ENCODE measurements at places on chromosomes 4 and X.

- DNase-seq = no peak
Measured at GRCh38 chr4:142348613-142349021, 497.5 kb downstream of the INPP4B start.

DNA sequence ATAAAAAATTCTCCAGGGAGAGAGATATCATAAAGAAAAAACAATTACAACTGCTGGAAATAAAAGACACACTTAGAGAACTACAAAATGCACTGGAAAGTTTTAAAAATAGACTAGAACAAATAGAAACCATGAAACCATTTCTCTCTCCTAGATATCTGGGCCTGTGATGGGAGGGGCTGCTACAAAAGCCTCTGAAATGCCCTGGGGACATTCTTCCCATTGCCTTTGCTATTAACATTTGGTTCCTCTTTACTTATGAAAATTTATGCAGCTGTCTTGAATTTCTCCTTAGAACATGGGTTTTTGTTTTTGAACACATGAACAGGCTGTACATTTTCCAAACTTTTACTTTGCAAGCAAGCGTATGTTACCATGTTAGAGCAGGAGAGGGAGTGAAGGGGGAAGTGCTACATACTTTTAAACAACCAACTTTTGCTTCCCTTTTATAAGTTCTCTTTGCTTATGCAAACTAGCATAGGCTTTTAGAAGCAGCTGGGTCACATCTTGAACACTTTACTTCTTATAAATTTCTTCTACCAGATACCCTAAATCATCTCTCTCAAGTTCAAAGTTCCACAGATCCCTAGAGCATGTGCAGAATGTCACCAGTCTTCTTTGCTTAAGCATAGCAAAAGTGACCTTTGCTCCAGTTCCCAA lies 47.9 kb upstream of the PACRGL start:
- DNase-seq = no peak

GRCh38 chr4:171390626-171391025 lies 422.6 kb upstream of the GALNTL6 start:
- DNase-seq = no peak

GRCh38 chrX:103637604-103638338 lies 9.0 kb downstream of the TCEAL1 start:
- no peak for DNase-seq

- DNase-seq = no peak
Measured at GRCh38 chrX:104282166-104282725, 27.5 kb upstream of the ESX1 start.

DNA sequence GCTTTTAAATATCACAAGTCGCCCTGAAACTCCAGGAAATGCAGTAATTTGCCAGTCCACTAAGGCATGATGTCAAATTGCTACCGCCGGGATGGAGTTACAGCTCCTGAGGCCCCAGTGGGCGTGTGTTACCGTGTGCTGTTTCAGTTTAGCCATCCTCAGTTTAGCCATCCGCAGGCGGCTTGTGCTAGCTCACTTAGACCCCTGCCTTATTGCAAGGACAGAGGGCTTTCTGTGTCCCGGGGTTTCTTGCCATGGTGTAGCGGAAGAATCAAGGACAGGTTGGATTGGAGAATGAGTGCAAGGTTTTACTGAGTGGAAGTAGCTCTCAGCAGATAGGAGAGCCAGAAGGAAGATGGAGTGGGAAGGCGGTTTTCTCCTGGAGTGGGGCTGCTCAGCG lies 33.8 kb upstream of the LRBA start:
- DNase-seq = no peak

- no peak for DNase-seq
Measured at GRCh38 chr4:186249785-186250754, 15.9 kb upstream of the F11 start.

DNA sequence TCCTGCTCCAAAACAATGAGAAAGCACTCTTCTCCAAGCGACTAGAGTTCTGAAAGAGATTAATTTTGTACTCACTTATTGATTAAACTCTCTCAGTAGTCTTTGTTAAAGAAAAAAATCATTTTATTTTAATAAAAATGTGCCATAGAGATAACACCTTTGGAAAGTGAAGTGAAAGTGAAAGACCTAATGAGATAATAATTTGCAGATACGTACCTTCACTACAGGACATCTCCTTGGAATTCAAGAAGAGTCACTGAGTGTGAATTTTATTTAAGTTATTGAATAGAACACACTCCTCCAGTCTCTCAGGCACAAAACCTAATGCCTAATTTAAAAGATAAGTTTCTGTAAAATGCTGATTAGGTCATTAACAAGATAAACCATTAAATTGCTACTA lies 1070.6 kb upstream of the GRID2 start:
- no peak for DNase-seq

DNA sequence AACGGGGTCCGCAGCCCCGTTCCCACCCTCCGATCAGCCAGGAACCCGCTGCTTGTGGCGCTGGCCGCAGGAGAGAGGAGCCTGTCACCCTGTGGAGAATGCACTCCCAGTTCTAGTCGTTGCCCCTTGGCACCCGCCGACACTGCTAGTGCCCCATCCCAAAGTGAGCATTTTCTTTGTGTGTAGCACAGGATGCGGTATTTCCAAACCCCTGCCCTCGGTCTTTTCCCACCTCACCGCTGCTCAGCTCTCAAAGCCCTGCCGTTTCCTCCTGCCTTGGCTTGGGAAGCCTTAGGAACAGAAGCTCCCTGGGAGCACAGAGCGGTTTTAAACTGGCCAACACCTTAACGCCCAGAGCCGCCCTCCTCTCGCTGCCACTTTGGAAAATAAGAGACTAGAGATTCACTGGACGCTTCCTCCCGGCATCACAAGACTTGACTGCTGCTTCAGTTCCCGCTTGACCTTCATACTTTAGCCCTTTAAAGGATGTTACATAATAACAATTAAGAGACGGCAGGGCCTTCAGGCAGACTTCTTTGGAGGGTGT lies 772 bp downstream of the CYP4V2 start:
- peak; percentile 11 for DNase-seq

DNA sequence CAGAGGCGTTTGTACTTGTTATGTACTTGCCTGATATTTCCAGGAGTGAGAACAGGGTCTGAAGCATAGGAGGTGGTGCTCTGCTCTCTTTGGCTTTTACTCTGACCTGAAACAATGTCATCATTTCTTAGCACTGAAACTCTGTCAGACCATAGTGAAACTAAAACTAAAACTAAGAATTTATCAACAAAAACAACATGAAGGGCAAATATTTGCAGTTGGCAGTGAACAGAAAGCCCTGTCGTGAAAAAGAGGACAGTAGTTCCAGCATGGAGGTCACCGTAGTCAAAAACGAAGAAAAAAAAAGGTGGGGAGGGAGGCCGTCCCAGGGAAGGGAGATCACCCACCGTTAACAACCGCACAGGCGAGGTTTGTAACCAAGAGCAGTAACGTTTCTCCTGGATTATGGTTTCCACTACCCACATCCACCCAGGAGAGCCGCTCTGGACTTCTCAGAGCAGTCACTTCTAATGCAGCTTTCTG lies 97.5 kb downstream of the ANK2 start:
- DNase-seq = no peak

DNA sequence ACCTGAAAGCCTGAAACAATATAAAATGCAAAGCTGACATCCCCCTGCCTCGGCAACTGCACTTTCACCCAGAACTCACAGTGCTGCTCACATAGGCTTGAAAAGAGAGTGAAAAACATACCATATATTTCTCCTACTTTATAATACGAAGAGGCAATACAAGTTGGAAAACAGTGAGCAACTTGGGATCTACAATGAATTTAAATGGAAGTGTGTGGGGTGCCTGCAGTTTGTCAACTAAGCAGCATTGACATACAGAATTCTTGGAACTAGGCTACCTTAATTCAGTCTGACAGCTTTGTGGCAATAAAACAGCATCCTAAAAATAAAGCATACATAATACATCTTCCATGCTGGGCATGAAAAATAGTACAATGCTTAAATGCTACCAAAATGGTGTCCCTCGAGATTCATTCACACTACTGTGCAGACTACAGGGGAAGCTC lies 8.0 kb downstream of the GASK1B start:
- DNase-seq = no peak

- no peak for DNase-seq
Measured at GRCh38 chrX:31232506-31232905, 160.7 kb upstream of the FTHL17 start.

- DNase-seq = no peak
Measured at GRCh38 chr4:13365195-13365594, 118.9 kb downstream of the RAB28 start.

DNA sequence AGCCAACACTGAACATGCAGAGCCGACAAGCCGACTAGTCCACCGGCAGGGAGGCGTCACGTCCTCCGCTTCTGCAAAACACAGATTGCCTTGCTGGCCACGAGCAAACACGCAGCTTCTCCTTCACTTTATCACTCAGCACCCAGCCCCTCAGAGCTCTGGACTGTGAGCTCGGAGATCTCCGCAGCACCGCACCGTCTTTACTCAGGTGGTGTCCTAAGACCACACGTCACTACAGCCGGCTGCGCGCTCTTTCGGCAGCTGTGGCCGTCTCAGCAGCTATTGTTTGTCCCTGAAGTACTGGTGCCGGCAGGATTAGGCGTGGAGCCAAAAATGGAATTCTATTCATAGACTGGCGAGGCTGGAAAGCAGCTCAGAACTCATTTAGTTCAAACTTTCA lies 72.0 kb downstream of the FAT1 start:
- no peak for DNase-seq

GRCh38 chrX:23980011-23980441 lies 47.0 kb downstream of the KLHL15 start:
- no peak for DNase-seq

- DNase-seq = no peak
Measured at GRCh38 chrX:43682726-43683125, 26.6 kb downstream of the MAOA start.

GRCh38 chr4:107997794-107998193 lies 8.1 kb downstream of the HADH start:
- DNase-seq = no peak

- no peak for DNase-seq
Measured at GRCh38 chr4:88216395-88216794, 58.0 kb upstream of the ABCG2 start.

- no peak for DNase-seq
Measured at GRCh38 chr4:40340030-40340429, 4.9 kb downstream of the CHRNA9 start.

- DNase-seq = no peak
Measured at GRCh38 chr4:174260099-174260498, 23.4 kb downstream of the FBXO8 start.

- no peak for DNase-seq
Measured at GRCh38 chr4:6095023-6095752, 77.0 kb upstream of the C4orf50 start.

DNA sequence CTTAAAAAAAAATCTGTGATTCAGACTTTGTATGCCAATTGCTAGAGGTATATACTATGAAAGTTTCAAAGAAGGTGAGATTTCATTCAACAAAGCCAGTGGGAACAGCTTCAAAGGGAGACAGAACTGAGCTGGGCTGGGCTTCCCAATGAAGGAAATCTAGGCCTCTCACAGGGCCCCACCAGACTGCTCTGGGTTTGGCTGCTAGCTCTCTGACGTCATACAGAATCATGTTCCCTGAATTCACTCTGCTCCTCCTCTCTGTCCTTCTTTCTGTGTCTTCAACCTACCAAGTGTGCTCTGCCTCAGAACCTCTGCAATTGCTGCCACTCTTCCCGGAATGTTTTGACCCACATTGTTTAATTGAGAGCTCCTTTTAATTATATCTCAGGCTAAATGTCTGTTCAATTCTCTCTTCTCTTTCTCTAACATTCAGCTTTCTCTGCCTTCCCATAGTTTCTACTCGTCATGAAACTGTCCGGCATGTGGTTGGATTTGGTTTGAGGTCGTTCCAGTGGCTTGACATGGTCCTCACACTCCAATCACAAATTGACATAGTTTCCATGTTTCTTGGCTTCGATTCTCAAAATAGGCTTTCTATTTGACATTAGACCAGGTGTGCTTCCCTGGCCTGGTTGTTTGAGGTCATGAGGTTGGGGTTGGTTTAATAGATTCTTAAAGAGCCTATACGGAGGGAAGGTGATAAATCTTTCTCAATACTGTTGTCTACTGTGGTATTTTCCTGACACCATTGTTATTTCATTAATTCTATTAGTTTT lies 282.1 kb upstream of the EMCN start:
- no peak for DNase-seq

DNA sequence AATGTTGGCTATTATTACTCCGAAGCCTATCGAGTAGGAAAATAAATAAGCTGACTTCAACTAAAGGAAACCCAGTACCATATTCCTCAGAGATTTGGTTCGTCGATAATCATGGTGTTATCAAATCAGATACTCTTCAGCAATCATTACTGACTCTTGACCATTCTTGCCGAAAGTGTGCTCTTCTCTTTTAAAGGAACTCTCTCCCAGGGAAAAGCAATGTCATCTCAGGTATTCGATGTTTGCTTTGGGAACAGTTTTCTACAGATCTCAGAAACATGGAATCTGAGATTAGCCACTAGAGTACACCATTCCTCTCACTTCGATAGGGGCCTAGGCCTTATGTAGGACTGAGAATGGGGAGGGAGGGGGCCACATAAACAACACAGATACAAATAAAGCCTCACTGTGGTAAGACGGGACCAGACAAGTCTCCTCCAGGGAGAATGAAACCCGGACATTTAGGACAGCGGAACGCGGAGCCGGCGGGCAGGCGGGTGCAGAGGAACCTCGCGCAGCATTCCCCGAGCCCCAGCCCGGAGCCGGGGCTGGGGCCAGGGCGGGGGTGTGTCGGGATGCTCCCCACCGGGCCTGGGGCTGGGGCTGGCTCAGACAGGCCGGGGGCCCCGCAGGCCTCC lies 581 bp downstream of the DNAJB14 start:
- DNase-seq = no peak

DNA sequence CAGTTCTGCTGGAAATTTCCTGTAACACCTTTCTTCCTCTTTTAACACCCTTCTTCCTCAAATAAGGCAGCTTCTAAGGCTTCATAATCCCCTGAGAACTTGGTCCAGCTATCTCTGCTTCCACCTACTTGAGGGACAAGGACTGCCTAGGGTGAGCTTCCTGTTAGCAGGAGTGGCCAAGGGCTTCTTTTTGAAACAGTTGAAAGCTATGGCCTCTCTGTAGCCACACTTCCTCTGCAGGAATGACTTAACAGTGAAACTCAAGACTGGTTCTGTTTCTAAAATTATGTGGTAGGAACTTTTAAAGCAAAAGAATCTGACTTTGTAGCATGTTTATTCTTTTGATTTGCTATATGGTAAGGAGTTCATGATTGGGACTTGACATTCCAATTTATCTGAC lies 108.5 kb upstream of the WDR1 start:
- DNase-seq = no peak

DNA sequence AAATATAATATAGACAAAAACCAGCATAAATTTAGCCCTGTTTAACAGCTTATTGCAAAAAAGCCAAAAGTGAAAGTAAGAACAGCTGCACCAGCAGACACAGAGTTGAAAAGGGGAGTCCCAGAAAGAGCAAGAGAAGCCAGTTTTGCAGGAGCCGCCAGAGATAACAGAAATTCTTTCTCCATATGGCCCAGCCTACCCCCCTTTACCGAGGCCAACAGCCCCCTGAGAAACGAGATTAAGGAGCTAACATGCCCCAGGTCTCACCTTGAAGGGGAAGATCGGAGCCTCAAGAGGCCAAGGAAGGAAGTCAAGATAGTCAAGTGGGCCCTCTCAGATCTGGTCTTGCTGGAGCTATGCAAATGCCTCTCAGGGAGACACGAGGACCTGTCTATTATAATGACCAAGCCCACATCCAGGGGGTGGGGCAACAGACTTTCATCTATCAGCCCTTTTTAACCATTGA lies 4.8 kb downstream of the ACOX3 start:
- no peak for DNase-seq
